ENCODE measurements at places on chromosomes 6 and 20.
A peak's percentile ranks its signal among the peaks of the same experiment; 100 is the strongest.

DNA sequence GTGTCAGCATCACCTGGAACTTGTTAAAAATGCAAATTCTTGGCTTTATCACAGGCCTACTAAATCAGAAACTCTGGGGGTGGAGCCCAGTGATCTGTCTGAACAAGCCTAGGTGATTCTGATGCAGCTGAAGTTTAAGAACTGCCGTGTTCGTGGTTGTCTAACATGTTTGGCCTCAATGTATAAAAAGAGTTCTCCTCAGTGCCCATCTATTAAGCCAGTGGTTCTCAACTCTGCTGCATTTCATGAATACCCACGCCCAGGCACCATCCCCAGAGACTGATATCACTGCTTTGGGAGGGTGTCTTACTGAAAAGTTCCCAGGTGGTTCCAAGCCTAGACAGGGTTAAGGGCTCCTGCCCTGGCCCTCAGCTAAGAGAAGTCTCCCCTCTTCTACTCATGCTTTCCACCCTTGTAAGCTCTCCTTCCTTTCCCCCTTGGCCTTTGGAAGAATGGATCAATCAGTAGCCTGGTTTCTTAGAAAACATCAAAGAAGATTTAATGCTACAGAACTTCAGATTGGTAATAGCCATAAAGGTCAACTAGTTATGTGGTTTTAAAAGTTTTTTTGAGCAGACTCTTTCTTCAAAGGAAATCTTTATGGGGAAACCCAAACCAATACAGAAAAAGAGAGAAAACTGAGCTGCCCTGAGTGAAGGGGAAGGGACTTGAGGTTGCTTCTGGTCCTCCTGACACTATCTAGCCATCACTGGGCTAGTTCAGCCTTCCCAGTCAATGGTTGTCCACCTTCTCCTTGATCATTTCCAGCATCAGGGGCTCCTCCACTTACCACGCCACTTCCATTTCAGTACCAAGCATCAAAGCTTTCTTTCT lies 38.9 kb upstream of the TNFAIP3 start:
- DNase-seq = no peak

GRCh38 chr6:132128424-132128823 lies 177.3 kb upstream of the CCN2 start:
- no peak for DNase-seq

DNA sequence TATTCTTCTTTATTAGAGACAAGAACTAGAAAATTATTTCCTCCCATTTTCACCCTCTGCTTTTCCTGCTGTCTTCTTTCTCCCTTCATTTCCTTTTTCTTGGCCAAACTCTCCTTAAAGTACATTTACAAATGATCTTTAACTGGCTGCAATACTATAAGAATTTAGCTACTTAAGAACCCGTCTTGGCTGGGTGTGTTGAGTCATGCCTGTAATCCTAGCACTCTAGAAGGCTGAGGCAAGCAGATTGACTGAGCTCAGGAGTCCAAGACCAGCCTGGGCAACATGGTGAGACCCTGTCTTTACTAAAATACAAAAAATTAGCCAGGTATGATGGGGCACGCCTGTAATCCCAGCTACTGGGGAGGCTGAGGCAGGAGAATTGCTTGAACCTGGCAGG lies 39.3 kb upstream of the SRPK1 start:
- no peak for DNase-seq

GRCh38 chr6:29628419-29629281 lies 4.3 kb downstream of the GABBR1 start:
- DNase-seq = peak; percentile 22

DNA sequence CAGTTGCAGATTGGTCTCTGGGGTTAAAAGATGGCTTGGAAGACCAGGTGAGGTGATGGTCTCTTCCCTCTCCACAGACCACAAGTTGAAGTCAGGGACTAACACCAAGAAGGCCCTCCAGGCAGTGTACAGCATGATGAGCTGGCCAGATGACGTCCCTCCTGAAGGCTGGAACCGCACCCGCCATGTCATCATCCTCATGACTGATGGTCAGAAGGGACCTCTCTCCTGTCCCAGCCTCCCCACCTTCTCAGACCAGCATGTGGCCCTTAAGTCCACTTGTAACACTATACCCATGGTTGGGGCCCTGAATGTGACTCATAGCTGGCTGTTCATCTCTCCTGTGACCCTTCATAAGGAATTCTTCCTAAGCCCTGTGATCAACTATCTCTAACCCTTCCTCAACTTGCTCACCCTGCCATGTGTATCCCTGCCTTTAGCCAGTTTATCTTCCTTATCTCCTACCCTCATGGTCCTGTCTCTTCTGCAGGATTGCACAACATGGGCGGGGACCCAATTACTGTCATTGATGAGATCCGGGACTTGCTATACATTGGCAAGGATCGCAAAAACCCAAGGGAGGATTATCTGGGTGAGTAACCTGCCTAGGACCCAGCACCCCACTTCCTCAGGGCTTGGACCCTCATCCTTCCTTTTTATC lies 3.0 kb downstream of the CFB start:
- DNase-seq = no peak

- peak; percentile 63 for DNase-seq
Observed at GRCh38 chr6:33288921-33289783, at the start of the genes PFDN6 and WDR46. Gene PFDN6 (plus strand): TSS chr6:33289601. CDS start chr6:33289857, 256 bp downstream. Gene WDR46 (minus strand): TSS chr6:33289239. CDS start chr6:33289170, 69 bp downstream.

DNA sequence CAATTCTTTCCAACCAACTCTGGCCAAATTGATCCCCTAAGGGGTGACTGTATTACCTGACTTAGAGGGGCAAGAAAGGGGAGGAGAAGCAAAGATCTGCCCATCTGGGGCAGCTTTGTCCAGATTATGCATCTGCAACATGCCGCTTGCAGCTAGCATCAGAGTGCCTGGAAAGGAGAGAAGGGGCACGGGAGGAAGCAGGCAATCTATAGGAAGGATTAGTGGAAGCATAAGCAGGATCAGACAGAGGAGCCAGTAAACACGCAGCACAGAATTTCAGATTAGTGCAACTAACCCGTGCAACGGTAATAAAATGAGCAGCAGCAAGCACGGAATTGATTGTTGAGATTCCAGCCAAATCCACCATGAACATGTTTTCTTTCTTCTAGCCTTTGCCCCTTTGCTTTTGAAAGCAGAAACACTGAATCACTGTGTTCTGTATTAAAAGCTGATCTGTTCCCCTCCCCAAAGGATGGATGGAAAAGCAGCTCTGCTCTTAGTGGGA lies 643.6 kb upstream of the CHD6 start:
- DNase-seq = no peak

DNA sequence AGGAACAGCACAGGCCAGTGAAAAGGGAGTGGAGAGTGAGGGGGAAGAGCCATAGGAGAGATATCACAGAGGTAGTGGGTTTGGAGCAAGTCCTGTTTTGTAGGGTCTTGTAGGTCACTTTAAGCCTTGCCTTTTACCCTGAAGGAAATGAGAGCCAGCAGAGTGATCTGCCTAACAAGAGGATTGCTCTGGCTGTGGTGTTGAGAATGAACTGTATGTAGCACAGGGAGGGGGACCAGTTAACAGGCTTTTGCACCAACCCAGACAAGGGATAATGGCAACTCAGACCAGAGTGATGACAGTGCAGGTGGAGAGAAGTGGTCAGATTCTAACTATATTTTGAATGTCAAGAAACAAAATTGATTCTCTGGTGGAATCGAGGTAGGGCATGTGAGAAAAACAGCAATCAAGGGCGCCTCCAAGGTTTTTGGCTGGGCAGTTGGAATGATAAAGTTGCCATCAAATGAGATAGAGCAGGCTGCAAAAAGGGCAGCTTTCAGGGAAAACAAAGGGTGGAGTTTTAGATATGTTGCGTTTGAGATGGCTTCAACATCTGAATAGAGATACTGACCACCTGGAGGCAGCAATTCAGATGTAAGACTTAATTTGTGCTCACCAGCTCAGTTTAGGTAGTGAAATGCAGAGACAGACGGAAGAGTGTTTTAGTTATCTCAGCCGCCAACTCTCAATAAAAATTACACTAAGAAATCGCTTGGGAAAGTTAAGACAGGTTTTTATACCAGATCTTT lies 134.4 kb upstream of the BTBD3 start:
- DNase-seq = no peak

DNA sequence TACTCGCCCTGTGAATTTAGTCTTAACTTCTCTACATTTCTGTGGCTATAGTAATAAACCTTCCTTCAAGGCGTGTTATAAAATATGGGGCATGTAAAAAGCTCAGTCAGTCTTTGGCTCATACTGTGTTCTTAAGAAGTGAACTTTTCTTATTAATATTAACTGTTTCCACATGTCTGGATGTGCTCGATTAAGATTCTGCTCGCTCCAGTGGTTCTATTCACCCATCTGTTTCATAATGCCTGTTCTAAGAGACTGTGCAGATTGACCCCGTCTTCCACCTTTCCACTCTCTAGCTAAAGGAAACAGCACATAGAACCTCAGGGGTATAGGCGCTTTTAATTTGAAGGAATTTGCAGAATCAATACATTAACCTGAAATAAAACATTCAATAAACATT lies 99.9 kb downstream of the L3MBTL3 start:
- no peak for DNase-seq
